K562 (cell line): ENCODE measurements at places on chromosomes 4 and X.

DNA sequence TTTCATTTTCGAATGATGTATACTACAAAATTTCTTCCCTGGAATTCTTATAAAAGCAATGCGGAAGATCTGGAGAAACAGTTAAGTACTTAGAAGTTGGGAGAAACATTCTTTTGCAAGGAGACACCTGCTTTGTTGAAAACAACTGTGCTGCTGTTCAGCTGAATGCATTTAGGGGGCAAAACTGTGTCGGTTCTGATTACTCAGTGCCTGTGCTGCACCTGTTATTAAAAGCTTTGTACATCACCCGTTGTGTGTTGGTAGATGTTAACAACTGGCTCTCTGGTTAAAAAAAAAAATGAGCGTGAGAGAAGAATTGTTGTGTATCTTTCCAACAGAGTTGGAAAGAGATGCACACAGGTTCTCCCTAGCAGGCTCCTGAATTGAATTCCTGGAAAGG is 184.1 kb upstream of the HHIP start:
- no peak overlapping the region for H3K27ac ChIP-seq
- no peak overlapping the region for H3K4me3 ChIP-seq
- H3K4me1 ChIP-seq: no peaks in the 10 kb centered on the region
- H3K36me3 ChIP-seq: no peaks in the 10 kb centered on the region

DNA sequence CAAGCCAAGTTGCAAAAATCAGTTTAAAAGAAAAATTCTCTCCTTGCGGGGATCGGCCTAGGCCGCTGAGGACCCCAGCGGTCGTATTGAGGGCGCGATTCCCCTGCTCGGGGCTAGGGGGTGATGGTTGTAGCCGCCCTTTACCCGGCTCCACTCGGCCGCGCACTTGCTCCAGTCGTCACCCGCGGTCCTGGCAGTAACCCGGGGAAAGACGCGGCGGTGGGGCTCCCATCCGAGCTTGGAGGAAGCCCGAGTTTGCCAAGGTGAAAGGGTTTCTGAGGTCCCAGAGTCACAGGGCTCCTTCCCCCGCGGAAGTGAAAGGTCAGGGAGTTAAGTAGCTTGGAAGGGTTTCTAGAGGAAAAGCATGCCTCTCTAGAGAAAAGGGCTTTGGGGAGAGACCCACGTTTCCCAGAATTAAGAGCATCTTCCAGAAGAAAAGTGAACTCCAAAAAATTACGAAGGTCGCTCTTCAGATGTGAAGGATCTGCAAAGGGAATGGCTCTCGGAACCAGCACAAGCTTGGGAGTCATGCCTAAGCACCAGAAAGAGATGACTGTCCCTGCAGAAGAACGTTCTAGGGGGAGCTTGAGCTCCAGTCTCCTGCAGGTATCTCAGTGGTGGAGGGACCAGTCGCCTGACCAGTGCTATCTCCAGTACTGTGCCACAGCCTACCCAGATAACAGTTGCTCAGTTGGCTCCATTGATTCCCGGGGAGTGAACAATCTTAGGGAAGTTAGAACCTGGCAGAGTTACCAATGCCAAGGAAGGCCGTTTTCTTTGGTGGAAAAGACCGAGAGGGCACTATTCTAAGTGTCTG is 875 bp downstream of the LAP3 start:
- peak overlapping the region; percentile 85 for H3K27ac ChIP-seq
- peak overlapping the region; percentile 94 for H3K4me3 ChIP-seq
- no peaks in the 10 kb centered on the region for H3K27me3 ChIP-seq
- DNase-seq: no peak
- peaks cover 6% of the 10 kb centered on the region; the same call in 1 of the 2 replicates for H3K4me1 ChIP-seq

DNA sequence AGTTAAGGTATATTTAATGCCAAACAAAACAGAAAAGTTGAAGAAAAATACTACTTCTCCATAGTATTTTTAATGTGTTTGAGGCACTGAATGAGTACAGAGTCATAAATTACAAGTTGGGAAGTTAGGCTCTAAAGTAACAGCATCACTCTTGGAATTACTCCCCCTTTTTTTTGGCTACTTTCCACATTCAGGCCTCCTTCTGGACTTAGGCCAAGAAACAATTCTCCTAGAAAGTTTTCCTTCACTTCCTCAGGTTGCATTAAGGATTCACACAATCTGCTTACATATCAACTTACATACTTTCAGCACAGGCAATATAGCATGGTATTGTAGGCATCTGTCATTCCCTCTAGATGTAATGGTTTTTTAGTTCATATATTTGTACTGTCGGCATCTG is 52.1 kb downstream of the TMEM165 start:
- H3K4me1 ChIP-seq: no peaks in the 10 kb centered on the region
- DNase-seq: no peak

GRCh38 chrX:92247076-92247475 is 467.9 kb downstream of the PCDH11X start:
- no peaks in the 10 kb centered on the region for H3K27me3 ChIP-seq
- H3K27ac ChIP-seq: no peak overlapping the region
- H3K4me3 ChIP-seq: no peak overlapping the region
- no peaks in the 10 kb centered on the region for H3K36me3 ChIP-seq
- DNase-seq: no peak

- no peaks in the 10 kb centered on the region for H3K27me3 ChIP-seq
- H3K4me3 ChIP-seq: no peak overlapping the region
- no peak overlapping the region for H3K27ac ChIP-seq
- H3K4me1 ChIP-seq: peaks cover 10% of the 10 kb centered on the region
- peaks cover 47% of the 10 kb centered on the region for H3K36me3 ChIP-seq
Measured at GRCh38 chrX:48578661-48579128, 4.4 kb downstream of the RBM3 start.

GRCh38 chrX:110315551-110315950 is 2.3 kb downstream of the AMMECR1 start:
- no peak overlapping the region; the same call in 2 of the 3 replicates for H3K27ac ChIP-seq
- DNase-seq: no peak
- peaks cover 2% of the 10 kb centered on the region; the same call in 1 of the 3 replicates for H3K36me3 ChIP-seq
- peak overlapping the region; percentile 95 for H3K4me3 ChIP-seq
- peaks cover 33% of the 10 kb centered on the region; the same call in 2 of the 3 replicates for H3K4me1 ChIP-seq

DNA sequence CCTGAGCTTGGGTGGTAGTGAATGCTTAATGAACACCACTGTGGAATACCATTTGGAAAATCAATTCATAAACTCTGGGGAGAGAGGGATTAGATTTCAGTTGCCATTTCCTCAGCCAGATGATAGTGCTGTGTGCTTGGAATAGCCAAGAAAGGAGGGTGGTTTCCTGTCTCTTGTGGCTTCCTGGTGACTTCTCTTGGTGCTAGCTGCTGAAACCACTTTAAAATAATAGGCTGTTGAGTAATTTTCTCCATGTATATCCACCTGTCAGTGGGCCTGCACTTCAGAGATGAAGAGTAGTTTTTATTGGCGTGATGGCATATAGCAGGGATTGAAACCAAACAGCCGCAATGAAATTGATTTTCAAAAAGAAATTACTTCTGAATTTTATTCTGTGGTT is 11.8 kb downstream of the EDA start:
- H3K27ac ChIP-seq: no peak overlapping the region
- H3K4me3 ChIP-seq: no peak overlapping the region
- H3K36me3 ChIP-seq: no peaks in the 10 kb centered on the region
- H3K27me3 ChIP-seq: no peaks in the 10 kb centered on the region; the same call in 1 of the 2 replicates
- no peak for DNase-seq

DNA sequence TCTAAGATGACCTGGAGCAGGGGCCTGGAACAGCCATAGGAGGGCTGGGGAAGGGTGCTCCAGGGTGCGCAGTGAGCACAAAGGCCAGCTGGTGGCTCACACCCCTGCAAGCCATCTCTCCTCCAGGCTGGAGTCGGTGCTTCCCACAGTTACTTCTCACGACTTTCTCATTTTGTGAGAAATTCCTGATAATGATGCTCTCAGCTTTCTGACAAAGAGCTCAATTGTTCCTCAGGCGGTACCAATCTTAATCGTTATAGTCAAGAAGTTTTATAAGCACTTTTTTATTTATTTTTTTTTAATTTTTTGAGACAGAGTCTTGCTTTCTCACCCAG is 11.7 kb upstream of the WFS1 start:
- no peaks in the 10 kb centered on the region; the same call in 1 of the 2 replicates for H3K4me1 ChIP-seq
- H3K27ac ChIP-seq: no peak overlapping the region
- no peak for DNase-seq
- no peak overlapping the region for H3K4me3 ChIP-seq
- peaks cover 18% of the 10 kb centered on the region; the same call in 1 of the 2 replicates for H3K27me3 ChIP-seq

- H3K36me3 ChIP-seq: no peaks in the 10 kb centered on the region
- H3K27me3 ChIP-seq: peaks cover 7% of the 10 kb centered on the region
- no peak for DNase-seq
- peaks cover under 1% of the 10 kb centered on the region for H3K4me1 ChIP-seq
- H3K4me3 ChIP-seq: no peak overlapping the region
Measured at GRCh38 chrX:149510386-149510785, 5.3 kb upstream of the IDS start.

GRCh38 chrX:44060221-44060620 is 87.0 kb upstream of the NDP start:
- no peak overlapping the region for H3K4me3 ChIP-seq
- H3K27ac ChIP-seq: no peak overlapping the region
- H3K36me3 ChIP-seq: no peaks in the 10 kb centered on the region
- DNase-seq: no peak

- H3K27me3 ChIP-seq: no peaks in the 10 kb centered on the region
- H3K4me1 ChIP-seq: no peaks in the 10 kb centered on the region
- no peaks in the 10 kb centered on the region for H3K36me3 ChIP-seq
- no peak overlapping the region for H3K4me3 ChIP-seq
- no peak overlapping the region for H3K27ac ChIP-seq
Measured at GRCh38 chrX:39766085-39766726, 331.6 kb downstream of the BCOR start.

GRCh38 chr4:147828331-147828905 is 96.5 kb downstream of the ARHGAP10 start:
- H3K27ac ChIP-seq: no peak overlapping the region
- H3K36me3 ChIP-seq: no peaks in the 10 kb centered on the region
- no peak for DNase-seq
- no peak overlapping the region for H3K4me3 ChIP-seq
- H3K27me3 ChIP-seq: no peaks in the 10 kb centered on the region; the same call in 2 of the 3 replicates
- no peaks in the 10 kb centered on the region for H3K4me1 ChIP-seq

DNA sequence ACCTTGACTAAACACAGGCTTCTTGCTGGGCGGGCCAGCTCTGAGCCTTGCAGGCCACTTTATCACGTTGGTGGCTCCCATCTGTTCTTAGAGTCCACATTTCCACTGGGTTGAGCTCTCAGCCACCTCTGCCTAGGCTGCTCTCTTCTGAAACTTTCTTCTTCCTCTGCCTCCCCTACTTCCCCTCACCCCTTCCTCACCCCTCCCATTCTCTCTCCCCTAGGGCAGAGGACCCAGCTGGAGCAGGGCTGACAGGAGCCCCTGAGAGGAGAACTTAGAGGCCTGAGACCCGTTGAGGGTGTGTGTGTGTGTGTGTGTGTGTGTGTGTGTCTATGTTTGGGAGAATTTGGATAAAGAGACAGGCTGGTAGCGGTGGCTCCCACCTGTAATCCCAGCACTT is 19.9 kb upstream of the TMSB4X start:
- peaks cover 23% of the 10 kb centered on the region for H3K4me1 ChIP-seq
- H3K27ac ChIP-seq: peak overlapping the region; percentile 99
- no peaks in the 10 kb centered on the region for H3K27me3 ChIP-seq
- DNase-seq: no peak

- no peaks in the 10 kb centered on the region for H3K4me1 ChIP-seq
- no peak overlapping the region for H3K27ac ChIP-seq
- H3K27me3 ChIP-seq: no peaks in the 10 kb centered on the region
- H3K4me3 ChIP-seq: no peak overlapping the region
- DNase-seq: peak; percentile 1
Measured at GRCh38 chrX:619812-620531, 10.6 kb upstream of the SHOX start.

GRCh38 chrX:3461397-3462165 is 115.1 kb upstream of the MXRA5 start:
- H3K27me3 ChIP-seq: no peaks in the 10 kb centered on the region
- DNase-seq: no peak
- no peaks in the 10 kb centered on the region for H3K4me1 ChIP-seq
- H3K4me3 ChIP-seq: no peak overlapping the region

- peak overlapping the region; percentile 72 for H3K4me3 ChIP-seq
- no peaks in the 10 kb centered on the region; the same call in 1 of the 3 replicates for H3K4me1 ChIP-seq
Measured at GRCh38 chrX:52933976-52934703, 24.2 kb downstream of the FAM156A start.

GRCh38 chr4:184167576-184167975 is 50.1 kb downstream of the ENPP6 start:
- no peak overlapping the region for H3K27ac ChIP-seq
- H3K4me3 ChIP-seq: no peak overlapping the region
- H3K36me3 ChIP-seq: no peaks in the 10 kb centered on the region
- peaks cover 19% of the 10 kb centered on the region for H3K27me3 ChIP-seq
- no peaks in the 10 kb centered on the region for H3K4me1 ChIP-seq

DNA sequence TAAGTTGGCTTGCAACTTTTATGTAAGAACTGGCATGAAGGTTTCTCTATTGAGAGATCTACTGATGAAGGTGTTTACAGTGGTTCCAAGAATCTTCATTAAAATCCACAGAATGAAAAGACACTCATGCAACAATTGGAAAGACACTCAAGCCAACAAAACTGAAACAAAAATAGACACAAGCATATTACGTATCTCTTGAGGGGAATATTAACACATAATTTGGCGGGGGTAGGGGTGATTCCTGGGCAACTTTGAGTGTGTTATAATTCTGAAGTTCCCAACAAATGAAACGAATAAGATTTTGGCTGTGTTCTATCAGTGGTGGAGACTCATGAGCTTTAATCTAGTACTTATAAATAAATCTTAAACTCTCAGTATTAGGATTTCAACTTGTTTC is 75.1 kb downstream of the SPATA18 start:
- no peaks in the 10 kb centered on the region for H3K4me1 ChIP-seq
- no peaks in the 10 kb centered on the region for H3K36me3 ChIP-seq
- H3K4me3 ChIP-seq: no peak overlapping the region
- no peaks in the 10 kb centered on the region for H3K27me3 ChIP-seq

- no peaks in the 10 kb centered on the region for H3K27me3 ChIP-seq
- no peak overlapping the region for H3K27ac ChIP-seq
- no peak for DNase-seq
- H3K4me1 ChIP-seq: no peaks in the 10 kb centered on the region
Measured at GRCh38 chr4:155822572-155822971, 43.5 kb downstream of the ASIC5 start.

DNA sequence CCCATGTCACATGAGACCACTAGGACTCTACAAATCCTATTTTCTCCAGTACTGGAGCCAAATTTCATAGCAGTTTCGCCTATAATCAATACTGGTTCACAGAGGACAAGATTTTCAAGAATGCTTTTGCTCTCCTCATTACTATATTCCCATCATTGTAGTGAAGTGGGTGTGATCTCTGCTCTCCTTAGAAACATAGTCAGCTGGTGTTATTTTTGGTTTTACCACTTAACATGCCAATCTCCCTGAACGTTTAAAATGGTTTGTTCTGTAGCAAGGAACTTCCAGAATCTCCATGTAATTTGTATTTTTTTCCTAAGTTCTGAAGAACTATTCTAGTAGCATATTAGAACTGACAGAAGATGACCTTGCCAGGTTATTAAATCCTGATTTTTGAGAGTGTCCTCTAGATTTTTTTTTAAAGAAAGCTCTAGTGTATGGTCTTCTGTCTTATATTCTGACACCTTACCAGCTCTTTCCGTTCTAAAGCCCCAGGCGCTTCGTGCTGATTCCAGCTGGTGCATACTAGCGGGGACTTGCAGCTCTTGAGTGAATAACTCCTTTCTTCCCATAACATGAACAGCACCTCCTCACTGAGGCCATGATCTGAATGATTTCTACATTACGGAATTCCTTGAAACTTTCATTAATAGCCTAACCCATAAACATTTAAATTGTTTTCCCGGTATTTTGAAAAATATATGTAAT is 1372.9 kb downstream of the TECRL start:
- no peak overlapping the region for H3K4me3 ChIP-seq
- H3K27ac ChIP-seq: no peak overlapping the region
- DNase-seq: no peak
- H3K27me3 ChIP-seq: no peaks in the 10 kb centered on the region
- no peaks in the 10 kb centered on the region for H3K4me1 ChIP-seq
